HEK293T (cell line): ENCODE measurements at places on chromosomes 7 and 10.

- no peak for DNase-seq
Measured at GRCh38 chr10:20004087-20004523, 187.9 kb downstream of the PLXDC2 start.

DNA sequence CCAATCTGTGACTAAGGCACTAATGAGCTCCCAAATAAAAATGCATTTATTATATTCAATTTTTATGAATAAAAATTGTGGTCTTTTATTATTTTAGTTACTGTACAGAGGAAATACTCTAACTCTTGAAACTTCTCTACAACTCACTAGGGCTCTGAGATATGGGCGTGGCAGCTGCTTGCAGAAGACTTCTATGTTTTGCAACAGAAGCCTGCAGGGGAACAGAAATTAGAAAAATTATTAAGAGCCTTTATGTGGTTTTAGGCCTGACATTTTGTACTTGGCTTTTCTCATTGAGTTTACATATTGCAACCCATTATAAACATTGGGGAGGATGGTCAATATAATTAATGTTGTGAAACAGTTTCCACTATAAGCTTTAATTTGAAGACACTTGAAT, 581.4 kb downstream of the TNS3 start:
- DNase-seq: no peak

DNA sequence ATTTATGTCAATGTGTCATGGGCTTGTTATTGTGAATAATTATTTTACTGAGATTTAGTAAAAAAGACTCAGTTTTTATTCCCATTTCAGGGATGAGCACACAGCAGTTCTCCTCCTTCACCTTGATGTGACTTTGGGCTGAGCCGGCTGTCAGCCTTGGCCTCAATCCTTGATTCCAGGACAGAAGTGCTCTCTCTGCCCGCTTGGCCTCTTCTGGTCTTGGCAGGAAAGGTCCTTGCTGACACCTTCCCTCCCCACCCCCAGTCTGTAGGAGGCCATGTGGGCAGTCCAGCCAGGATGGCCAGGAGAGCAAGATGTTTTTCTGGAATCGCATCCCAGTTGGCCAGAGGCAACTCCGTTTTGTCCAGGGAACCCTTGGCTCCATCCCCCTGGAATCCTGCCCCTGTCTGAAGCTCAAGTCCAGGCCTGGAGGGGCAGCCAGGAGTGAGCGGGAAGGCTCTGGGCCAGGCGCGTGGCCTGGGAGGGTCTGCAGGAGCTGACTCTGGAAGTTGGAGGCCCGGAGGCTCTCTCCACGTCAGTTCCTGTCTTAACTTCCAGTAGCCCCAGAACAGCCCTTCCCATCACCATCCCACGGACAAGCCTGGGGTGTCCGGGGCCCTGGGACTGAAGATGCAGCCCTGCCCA, 100.9 kb downstream of the PDGFA start:
- DNase-seq: no peak

GRCh38 chr10:110492069-110492822, 5.5 kb upstream of the DUSP5 start:
- no peak for DNase-seq

DNA sequence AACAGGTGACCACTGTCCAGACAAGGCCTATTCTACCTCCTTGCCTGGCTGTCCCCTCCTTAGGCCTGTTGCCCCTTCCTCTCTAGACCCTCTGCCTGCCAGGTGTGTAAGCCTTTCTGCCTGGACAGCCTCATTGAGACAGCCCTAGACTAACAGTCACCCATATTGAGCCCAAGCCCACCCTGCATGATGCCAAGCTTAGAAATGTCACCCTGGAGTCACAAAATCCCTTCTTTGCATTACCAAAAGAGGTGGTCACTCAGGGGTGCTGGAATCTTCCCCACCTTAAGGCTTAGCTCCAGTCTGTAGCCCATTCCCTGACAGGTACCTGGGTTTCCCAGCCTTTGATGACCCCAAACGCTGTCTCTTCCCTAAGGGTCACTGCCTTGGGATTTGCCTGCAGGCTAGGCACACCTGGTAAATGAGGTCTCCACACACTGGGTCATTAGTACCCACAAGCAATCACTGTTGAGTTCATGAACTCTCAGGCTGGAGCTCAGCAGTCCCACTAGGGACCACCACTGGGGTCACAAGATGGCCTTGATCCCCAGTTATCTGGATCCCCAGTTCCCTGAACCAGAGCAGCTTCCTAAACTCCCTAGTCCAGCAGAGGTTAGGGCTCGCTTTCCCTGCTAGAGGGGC, 54.9 kb upstream of the CAMK2B start:
- DNase-seq: no peak

GRCh38 chr7:98879198-98879978, 1.1 kb downstream of the TRRAP start:
- peak; percentile 46 for DNase-seq
